Pulmonary artery endothelial cell (primary cell): ENCODE measurements at places on chromosomes 6 and 20. TPM values are rescaled to one million over a fixed set of nuclear protein-coding genes. Genes with fewer than 3 reads are reported as not detected.

DNA sequence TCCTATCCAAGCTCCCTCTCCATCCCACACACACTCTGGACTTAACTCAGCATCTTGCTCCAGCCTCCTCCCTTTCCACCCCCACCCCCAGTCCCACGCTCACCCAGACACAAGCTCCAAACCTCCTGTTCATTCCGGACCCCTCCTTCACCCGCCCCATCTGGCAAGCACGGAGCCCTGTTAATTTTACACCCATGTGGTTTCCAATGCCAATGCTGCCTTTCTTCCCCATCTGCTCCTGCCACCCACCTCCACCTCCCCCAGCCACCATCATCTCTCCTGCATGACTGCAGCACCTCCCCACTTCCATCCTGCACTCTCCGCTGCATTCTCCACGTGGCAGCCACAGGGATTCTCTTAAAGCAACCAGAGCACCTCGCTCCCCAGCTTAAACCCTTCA is 9.9 kb upstream of the CDK5RAP1 start:
- no peak for DNase-seq

DNA sequence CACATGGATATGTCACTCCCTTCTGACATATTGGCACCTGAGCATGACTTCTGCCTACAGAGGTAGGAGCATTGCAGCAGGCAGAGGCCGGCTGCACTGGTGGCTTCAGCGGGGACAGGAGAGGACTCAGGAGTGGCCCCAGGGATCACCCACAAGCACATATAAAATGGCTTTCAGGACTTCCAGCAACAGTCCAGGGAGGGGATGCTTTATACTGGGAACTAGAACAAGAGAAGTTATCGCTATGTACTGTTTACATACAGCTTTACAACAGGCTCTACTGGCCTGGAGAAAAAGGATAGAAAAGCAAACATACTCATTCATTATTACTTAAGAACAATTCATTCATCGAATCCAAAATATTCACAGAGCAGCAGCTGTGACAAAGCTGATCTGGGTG is 337.8 kb downstream of the THBS2 start:
- no peak for DNase-seq

GRCh38 chr6:74573613-74574012 is 632.2 kb downstream of the COL12A1 start:
- no peak for DNase-seq

The PPIL6 gene
- 0.49 and 1.1 TPM in 2 replicates for total RNA-seq

- DNase-seq, result no peak
These were observed 148.2 kb upstream of the AKAP12 start for GRCh38 chr6:151091571-151091970.

The SPAG4 gene
- 6.7 and 13.7 TPM in 2 replicates for total RNA-seq

DNA sequence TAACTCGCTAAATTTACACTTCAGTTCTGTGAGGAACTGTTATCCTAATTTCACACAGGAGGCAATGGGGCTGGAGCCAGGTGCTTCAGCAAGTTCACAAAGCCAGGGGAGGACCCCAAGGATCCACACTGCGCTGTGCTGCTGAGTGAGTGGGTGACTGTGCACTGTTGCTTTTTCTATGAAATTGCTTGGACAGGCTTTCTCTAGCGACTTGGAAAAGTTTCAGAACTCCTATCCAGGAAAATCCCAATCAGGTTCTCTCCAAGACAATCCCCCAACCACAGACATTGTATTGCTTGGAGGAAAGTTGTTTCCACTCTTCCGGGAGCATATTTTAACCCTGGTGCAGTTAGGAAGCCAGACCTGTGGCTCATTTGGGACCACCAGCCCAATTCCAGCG is 175.9 kb upstream of the CST7 start:
- no peak for DNase-seq

DNA sequence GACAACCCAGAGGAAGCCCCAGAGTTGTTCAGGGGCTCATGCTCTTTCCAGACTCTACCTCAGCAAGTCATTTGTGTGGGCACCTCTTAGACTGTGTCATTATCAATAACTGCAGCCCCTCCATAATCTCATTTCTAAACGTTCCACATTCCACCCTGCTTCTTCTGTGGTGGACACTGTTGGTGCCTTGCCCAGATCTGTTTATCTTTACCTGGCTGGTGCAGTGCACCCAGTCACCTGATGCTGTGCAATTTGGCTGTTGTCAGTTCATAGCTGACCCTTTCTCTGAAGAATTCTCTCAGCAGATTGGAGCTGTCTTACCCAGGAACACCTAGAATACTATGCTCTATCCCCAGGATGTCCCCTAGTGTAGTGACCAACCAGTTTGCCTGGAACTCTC is 80.0 kb downstream of the ATRN start:
- no peak for DNase-seq

The RAB44 gene
- not detected in 2 replicates for total RNA-seq

- no peak for DNase-seq
These were observed 98.4 kb upstream of the PRSS16 start for GRCh38 chr6:27149150-27149549.

DNA sequence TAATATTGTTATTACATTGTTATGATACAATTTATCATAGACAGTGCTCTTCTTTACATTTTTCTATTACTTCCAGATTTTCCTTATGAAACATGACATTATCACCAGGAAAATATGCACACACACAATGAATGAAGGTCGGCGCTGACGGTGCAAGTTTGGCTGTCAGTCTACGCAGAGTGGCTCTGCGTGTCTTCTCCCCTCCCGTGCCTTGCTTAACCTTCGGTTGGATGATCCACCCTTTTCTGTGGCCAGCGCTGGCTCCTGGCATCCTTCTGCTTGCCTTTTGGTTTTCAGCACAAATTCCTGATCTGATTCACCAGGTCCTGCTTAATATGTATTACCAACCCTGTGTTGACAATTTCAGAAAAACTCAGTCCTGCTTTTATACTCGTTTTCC is 157.4 kb downstream of the TSHZ2 start:
- DNase-seq, result no peak

GRCh38 chr20:5510446-5510845 is 193.7 kb upstream of the PROKR2 start:
- no peak for DNase-seq

- DNase-seq, result no peak
These were observed 49.1 kb upstream of the PTPRT start for GRCh38 chr20:43238833-43239232.

GRCh38 chr6:131931063-131931750 is 20.0 kb downstream of the CCN2 start:
- DNase-seq, result no peak

GRCh38 chr6:110877569-110877968 is 3.0 kb downstream of the AMD1 start:
- no peak for DNase-seq

DNA sequence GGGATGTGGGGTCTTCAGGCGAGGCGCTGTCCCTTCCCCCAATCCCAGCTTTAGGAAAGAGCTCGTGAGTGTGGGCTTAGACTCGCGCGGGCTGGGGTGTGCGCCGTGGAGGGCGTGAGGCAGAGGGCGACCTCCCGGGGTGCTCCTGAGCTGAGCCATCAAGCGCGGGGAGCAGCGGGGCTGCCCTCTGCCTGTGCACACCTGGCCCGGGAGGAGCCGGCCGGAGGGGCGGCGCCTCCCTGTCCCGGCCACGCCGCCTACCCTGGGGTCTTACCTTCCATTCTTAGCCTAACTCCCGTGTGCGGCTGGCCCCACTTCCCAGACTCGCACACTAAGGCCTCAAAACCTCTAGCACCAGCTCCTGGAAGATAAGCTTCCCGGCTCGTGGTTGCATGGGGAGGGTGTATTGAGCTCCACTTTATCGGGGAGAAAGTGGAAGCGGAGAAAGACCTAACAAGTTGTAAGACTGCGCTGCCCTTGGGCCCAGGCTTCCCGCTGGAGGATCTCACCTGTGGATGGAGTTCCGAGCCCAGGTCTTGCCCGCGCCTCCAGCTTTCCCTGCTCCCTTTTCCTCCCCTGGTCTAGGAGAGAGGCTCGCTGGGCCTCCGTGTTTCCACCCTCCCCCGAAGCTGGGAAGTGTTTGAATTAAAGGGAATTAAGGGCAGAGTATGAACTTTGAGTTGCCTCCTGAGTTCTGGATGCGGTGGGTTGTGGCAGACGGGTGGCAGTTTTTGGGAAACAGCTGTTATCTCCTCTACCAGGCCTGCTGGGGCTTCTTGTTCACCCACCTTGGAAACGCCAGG is 1.2 kb downstream of the DNMT3B start:
- DNase-seq, result no peak

- no peak for DNase-seq
These were observed 170.8 kb upstream of the GMDS start for GRCh38 chr6:2416128-2416712.

DNA sequence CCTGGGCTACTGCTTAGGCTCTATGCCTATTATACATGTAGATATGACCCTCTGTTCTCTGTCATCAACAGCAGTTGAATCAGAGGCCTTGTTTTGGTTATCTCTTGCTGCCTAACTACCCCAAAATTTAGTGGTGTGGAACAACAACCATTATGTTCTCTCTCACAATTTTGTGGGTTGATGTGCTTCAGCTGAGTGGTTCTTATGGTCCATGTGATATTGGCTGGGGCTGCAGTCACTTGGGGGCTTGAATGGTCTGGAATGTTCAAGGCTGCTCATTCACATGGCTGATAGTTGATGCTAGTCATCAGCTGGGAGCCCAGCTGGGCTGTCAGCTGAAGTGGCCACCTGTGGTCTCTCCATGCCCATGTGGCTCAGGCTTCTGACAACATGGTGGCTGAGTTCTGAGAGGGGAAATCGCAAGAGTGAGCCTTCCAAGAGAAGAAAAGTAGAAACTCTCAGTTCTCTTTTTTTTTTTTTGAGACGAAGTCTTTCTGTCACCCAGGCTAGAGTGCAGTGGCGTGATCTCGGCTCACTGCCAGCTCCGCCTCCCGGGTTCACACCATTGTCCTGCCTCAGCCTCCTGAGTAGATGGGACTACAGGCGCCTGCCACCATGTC is 47.8 kb downstream of the SHLD1 start:
- no peak for DNase-seq

The BCAS1 gene
- total RNA-seq, result not detected in 2 replicates
